Activated CD8-positive, alpha-beta memory T cell treated with anti-CD3 and anti-CD28 coated beads, Interleukin-2, amount 50 U/mL, for 4 hours (primary cell): ENCODE measurements at places on chromosomes 13 and 19.

GRCh38 chr19:44732235-44733014 lies 16.1 kb upstream of the BCL3 start:
- DNase-seq, result no peak

GRCh38 chr19:12628040-12629022 lies 17.6 kb downstream of the ZNF791 start:
- DNase-seq, result no peak

GRCh38 chr13:85638815-85639393 lies 160.3 kb downstream of the SLITRK6 start:
- DNase-seq, result no peak

- DNase-seq, result no peak
These were observed 5.9 kb upstream of the CACNG7 start for GRCh38 chr19:53903055-53903680.

GRCh38 chr19:18469069-18469846 lies 31.3 kb upstream of the ISYNA1 start:
- peak; percentile 66 for DNase-seq

- no peak for DNase-seq
These were observed 22.9 kb downstream of the WDFY2 start for GRCh38 chr13:51607165-51607564.

GRCh38 chr13:66414066-66414800 lies 815.9 kb downstream of the PCDH9 start:
- no peak for DNase-seq

GRCh38 chr13:110346661-110347067 lies 39.6 kb downstream of the COL4A2 start:
- DNase-seq, result no peak

GRCh38 chr19:50377051-50377461 lies 799 bp downstream of the NR1H2 start:
- peak; percentile 62 for DNase-seq

DNA sequence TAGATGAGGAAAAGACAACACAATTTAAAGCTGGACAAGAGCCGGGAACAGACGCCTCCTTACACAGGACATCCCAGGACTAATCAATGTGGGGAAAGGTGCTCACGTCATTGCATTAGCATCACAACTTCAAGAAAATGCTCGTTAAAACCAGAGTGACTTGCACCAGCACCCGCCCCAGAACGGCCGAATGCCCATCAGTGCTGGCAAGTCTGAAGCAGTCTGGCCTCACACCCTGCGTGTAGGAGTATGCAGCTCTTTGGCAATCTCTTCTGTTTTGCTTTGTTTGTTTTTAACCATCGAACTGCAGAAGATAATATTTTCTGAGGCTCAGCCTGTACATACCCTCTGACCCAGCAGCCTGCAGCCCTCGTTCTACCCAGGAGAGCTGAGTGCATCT lies 44.8 kb upstream of the LDLR start:
- no peak for DNase-seq

DNA sequence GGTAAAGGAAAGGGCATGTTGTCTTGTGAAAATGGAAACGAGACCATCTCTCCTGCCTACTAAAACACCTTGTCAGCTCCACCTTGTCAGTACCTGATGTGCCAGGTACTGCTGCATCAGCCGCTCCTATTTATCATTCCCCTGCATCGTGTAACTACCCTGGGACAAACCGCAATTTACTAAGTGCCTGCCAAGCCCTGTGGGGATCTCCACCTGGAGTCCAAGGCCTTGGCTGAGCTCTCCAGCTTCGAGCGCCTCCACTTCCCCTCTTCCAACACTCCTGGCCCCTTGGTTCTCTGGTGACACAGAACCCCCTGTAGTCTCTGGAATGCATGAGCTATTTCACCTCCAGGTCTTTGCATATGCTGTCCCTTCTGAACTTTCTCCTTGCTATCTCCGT lies 25.9 kb upstream of the CCNP start:
- no peak for DNase-seq

DNA sequence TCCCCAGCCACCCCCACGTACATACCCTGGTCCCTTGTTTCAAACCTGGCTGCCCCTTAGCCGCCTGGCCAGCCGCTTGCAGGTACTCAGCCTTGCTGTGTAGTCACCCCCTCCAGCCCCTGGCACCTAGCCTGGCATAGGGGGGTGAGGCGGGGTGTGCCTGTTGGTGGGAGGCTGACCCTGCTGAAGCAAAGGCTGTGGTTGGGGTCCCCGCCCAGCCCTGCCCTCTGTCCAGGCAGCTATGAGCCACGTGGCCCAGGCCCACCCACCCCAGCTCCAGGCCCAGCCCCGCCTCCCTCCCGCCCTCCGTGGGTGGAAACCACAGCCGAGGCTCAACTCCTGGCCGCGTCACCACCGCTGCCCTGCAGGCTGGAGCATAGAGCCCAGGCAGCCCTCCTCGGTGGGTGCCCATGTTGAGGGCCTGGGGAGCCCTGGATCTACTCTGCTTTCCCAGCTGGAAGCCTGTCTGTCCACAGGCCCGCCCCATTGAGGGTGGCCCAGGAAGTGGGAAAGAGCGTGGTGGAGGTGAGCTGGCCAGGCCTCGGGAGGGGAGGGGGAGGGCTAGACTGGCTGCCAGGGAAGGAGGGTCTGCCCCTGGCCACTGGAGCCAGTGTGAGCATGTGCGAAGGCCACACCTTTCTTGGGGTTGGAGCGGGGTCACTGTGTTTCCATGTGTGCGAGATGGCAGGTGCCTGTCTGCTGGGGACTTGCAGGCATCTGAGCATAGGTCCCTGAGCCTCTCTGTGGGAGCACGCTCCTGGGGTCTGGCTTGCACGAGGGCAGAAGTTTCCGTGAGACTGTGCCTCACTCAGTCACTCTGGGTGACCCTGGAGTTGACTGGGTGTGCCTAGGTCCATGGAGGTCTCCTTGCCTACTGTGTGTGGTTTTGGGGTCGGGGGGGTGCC lies 31.0 kb downstream of the PAK4 start:
- no peak for DNase-seq

- DNase-seq, result no peak
These were observed 770.8 kb upstream of the SLITRK6 start for GRCh38 chr13:86569974-86570373.

GRCh38 chr13:71540098-71540497 lies 326.9 kb downstream of the DACH1 start:
- no peak for DNase-seq

GRCh38 chr13:46953331-46953730 lies 56.5 kb upstream of the HTR2A start:
- DNase-seq, result no peak

DNA sequence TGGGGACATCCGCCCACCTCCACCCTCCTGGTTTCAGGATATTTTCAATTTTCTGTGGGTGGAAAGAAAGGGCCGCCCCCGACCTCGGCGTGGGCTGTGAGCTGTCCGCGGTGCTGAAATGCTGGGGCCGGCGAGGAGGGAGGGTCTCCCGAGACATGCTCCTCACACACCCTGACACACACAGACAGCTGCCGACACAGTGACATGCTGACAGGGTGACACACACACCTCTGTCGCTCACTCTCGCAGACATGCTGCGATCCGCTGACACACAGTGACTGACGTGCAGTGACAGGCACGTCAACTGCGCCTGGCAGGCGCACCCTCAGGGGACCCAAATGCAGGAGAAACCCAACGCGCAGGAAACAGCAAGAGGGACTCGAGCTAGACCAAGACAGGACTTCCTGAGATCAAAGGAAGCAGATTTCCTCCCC lies 25.1 kb upstream of the MEIS3 start:
- DNase-seq, result peak; percentile 38
